Left kidney (tissue), 8 donors: ENCODE measurements at places on chromosomes 3 and 15. TPM values are rescaled to one million over a fixed set of nuclear protein-coding genes. Genes with fewer than 3 reads are reported as not detected.

Gene HYKK
- polyA plus RNA-seq = 10.3 TPM

Gene GUCA1C
- polyA plus RNA-seq = 0.52 TPM

Gene TRPM1
- 0.07 TPM for polyA plus RNA-seq

Gene PRR20G
- polyA plus RNA-seq = not detected

Gene ERC2
- 3.9 TPM for polyA plus RNA-seq

Gene ISL2
- not detected for polyA plus RNA-seq

Gene SGO1
- polyA plus RNA-seq = 14.1 TPM

Gene IL17RD
- polyA plus RNA-seq = 66.6 TPM

Gene AHSG
- polyA plus RNA-seq = 0.62 TPM

Gene CLDN11
- polyA plus RNA-seq = 192 TPM

Gene SHF
- 15.6 TPM for polyA plus RNA-seq

Gene CHCHD4
- 16.7 TPM for polyA plus RNA-seq

Gene SLCO2A1
- polyA plus RNA-seq = 19.5 TPM

Gene RBP2
- 0.75 TPM for polyA plus RNA-seq

Gene GNAT1
- not detected for polyA plus RNA-seq

Gene COX17
- 36.7 TPM for polyA plus RNA-seq

Gene CYP1A2
- 0.18 TPM for polyA plus RNA-seq

Gene MRAS
- polyA plus RNA-seq = 29.7 TPM

Gene LMCD1
- polyA plus RNA-seq = 26.4 TPM

Gene CXCR6
- 0.63 TPM for polyA plus RNA-seq

Gene ITIH1
- polyA plus RNA-seq = not detected

Gene WNT7A
- 0.03 TPM for polyA plus RNA-seq

Gene MAGEL2
- polyA plus RNA-seq = 4.5 TPM

Gene MON1A
- 6.6 TPM for polyA plus RNA-seq

Gene GOLGA6D
- polyA plus RNA-seq = 0.57 TPM

Gene SNX33
- 18.7 TPM for polyA plus RNA-seq

Gene SLC22A14
- 1.1 TPM for polyA plus RNA-seq

Gene LMAN1L
- polyA plus RNA-seq = not detected

Gene SLC25A36
- polyA plus RNA-seq = 210 TPM

Gene CHL1
- polyA plus RNA-seq = 24.1 TPM

Gene ZBED2
- 0.27 TPM for polyA plus RNA-seq

Gene DAZL
- not detected for polyA plus RNA-seq

Gene HHLA2
- 21.3 TPM for polyA plus RNA-seq

Gene HACD3
- 188 TPM for polyA plus RNA-seq

Gene RLBP1
- not detected for polyA plus RNA-seq
